ENCODE measurements at places on chromosomes 4 and X.
A peak's percentile ranks its signal among the peaks of the same experiment; 100 is the strongest.

- DNase-seq: no peak
Observed at GRCh38 chr4:52641854-52642563, 17.1 kb downstream of the USP46 start.

DNA sequence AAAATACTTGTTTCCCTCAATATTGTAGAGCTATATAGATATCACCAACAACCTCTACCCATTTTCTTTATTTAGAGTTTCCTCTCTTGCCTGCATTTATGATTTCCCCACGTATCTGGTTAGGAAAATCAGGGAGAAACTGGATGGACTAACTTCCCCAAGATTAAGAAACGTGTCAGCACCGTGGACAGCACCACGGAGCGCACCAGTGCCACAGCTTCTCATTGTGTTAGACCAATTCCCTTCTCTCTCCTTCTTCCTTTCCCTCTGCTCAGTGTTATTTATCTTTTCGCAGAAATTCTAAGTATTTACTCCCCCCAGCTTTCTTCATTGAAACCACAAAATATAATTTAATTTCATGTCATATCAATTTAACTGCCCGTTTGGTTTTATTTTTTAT lies 568.6 kb upstream of the BOD1L1 start:
- no peak for DNase-seq

- DNase-seq: no peak
Observed at GRCh38 chrX:134718105-134718965, 60.1 kb upstream of the PLAC1 start.

DNA sequence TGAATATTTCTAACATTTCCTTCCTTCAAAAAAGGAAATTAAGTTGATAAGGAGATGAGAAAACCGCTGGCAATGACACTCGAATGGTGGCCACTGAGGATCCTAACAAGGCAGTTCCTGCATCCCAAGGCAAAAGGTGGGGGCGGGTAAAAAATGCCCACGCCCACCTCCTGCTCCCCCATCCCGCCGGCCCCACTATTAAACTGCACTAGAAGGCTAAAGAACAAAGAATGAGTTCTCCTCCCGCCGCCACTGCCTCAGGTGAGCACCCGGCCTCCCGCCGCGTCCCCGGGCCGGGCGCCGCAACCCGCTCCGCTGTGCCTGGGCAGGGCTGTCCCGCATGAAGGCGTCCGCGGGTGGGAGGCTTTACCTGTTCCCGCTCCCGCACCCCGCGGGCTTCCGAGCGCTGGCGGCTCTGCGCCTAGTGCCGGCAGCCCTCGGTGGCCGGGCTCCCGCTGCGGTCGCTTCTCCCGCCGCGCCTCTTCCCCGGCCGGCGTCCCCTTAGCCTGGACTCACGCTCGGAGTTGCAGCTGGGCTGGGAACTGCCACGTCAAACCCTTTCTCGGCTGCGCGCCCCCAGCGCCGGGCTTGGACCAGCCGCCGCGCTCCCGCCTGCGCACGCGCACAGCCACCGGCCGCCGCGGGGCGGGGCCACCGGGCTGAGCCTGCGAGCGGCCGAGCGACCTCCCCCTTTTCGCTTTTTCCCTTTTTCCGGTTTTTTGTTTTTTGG lies at the start of gene SEC24D:
Gene SEC24D, minus strand, starts transcription at position 556 of the 730 bp plus-strand sequence. CDS start 2,430 bp downstream, outside the sequence.
- peak; percentile 97 for DNase-seq

- DNase-seq: no peak
Observed at GRCh38 chrX:11619441-11619840, 46.3 kb downstream of the ARHGAP6 start.

- no peak for DNase-seq
Observed at GRCh38 chr4:37876156-37876555, 14.7 kb upstream of the TBC1D1 start.

- no peak for DNase-seq
Observed at GRCh38 chrX:155747520-155747919, 133.6 kb upstream of the VAMP7 start.

DNA sequence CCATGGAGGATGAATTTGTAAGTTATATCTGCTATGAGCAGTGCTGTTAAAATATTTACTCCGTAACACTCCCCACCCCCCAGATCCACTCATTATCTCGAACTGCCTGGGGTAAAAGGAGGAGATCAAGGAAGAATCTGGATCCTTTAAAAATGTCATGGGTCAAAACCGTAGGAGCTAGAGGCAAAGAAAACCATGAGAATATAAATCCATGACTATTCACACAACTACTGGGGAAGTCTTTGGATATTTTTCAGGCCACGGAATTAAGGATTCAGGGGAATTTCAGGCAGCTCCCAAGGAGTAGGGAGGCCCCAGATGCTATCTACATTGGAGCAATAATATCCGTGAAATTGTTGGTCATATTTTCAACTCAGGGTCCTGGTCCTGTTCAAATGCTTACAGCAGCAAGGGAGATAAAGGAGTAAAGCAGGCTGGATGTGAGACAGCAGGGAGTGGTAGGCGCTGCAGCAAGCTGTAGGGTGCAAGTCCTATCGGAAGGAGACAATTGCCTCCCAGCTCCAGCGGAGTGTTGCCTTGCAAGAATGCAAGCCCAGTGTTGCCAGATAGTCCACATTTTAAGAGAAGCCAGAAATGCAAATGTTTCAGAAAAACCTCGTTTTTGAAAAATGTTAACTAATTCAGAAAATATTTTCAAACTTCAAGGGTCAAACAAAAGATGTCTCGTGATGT lies 116.2 kb upstream of the KIT start:
- no peak for DNase-seq

- DNase-seq: no peak
Observed at GRCh38 chr4:79358438-79358837, 32.6 kb upstream of the NAA11 start.

- DNase-seq: no peak
Observed at GRCh38 chr4:65007841-65008439, 598.7 kb upstream of the TECRL start.

DNA sequence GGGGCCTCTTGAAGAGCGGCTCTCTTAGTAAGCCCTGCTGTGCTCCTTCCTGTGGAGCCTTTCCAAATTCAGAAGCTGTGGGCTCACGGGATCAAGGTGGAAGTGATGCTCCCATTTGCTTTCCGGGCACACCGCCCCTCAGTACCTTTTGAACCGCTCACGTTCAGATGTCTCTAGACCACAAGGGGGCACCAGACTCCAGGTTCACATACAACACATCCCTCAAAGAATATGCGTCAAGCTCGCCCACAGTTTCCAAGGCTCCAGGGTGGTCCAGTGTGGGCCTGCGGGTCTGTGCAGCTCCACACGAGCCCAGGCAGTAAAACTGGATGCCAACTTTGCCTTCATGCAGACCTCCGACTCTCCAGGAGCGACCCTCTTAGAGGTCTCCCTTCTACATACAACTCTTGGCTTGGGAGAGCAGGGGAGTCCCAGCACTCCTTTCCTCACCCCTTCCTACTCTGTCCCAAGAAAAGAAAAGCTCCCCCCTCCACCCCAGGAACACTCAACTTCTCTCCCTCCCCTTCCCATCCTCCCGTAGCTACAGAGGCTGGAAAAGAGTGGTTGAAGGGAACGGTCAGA lies 11.0 kb downstream of the SUPT20HL1 start:
- DNase-seq: no peak

DNA sequence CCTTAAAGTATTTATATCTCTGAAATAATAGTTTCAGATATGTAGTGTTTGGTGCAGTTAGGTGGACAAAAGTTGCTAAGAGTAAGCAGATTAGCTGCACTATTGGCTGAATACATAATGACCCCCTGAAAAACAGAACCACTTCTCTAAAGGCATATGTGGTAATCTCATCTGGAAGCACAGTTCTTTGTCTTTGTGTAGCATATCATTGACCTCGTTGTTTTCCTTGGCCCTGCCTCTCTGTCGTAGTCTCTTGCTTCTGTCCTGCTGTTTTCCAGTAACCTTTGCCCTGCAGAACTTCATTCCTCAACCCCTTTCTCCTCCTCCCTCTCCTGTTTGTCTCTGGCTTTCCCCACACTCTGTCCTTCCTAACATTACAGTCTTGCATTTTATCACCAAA lies 41.4 kb downstream of the JADE3 start:
- no peak for DNase-seq

GRCh38 chr4:145320294-145320693 lies 139.9 kb upstream of the OTUD4 start:
- DNase-seq: no peak

- DNase-seq: no peak
Observed at GRCh38 chrX:155027509-155028066, 944 bp downstream of the FUNDC2 start.

- no peak for DNase-seq
Observed at GRCh38 chr4:153246446-153247115, 42.3 kb downstream of the TRIM2 start.

DNA sequence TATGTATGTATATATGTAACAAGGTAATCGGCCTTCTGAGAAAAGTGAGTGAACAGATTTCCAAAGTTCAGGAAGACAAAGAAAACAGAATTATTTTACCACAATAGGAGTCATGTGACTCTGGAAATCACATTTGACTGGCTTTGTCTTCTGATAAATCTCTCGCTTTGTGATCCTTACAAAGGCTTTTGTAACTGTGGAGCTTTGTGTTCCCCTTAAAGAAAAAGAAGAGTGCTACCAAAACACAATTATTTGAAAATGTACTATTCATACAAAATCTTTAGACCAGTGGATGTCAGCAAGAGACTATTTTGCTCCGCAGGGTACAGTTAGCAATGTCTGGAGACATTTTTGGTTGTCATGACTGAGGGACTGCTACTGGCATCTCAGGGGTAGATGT lies 238.8 kb downstream of the LDB2 start:
- no peak for DNase-seq

DNA sequence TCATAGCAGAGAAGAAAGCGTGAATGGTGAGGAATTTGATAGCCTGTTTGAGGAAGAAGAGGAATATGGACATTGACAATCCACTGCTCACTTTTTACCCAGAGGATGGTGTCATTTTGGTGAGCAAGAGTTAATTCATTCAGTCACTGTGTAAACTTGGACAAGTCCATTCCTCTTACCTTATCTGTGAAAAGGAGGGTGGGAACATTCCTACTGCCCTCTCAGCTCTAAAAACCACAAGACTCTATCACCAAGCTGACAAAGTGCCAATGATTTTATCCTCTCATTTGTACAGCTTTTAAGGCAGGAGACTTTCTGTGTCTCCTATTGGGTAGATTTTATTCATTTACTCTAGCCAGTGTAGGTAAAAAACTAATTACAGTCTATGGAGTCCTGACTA lies 103.8 kb downstream of the LUZP4 start:
- DNase-seq: no peak

GRCh38 chrX:49174723-49175122 lies 3.0 kb downstream of the PLP2 start:
- no peak for DNase-seq

- DNase-seq: no peak
Observed at GRCh38 chr4:141352909-141353525, 132.3 kb downstream of the ZNF330 start.
